ENCODE measurements at places on chromosomes 1 and 21.
A peak's percentile ranks its signal among the peaks of the same experiment; 100 is the strongest.

GRCh38 chr1:155297384-155297783, 3.9 kb downstream of the PKLR start:
- no peak for DNase-seq

DNA sequence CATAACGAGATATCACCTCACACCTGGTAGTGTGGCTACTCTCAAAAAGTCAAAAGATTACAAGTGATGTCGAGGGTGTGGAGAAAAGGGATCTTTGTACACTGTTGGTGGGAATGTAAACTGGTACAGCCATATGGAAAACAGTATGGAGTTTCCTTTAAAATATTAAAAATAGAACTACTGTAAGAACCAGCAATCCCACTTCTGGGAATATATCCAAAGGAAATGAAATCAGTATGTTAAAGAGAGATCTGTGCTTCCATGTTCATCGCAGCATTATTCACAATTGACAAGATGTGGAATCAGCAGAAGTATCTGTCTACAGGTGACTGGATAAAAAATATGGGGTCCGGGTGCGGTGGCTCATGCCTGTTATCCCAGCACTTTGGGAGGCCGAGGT, 7.6 kb upstream of the PIK3C2B start:
- no peak for DNase-seq

- DNase-seq: no peak
Measured at GRCh38 chr1:156804026-156804425, 12.6 kb downstream of the SH2D2A start.

DNA sequence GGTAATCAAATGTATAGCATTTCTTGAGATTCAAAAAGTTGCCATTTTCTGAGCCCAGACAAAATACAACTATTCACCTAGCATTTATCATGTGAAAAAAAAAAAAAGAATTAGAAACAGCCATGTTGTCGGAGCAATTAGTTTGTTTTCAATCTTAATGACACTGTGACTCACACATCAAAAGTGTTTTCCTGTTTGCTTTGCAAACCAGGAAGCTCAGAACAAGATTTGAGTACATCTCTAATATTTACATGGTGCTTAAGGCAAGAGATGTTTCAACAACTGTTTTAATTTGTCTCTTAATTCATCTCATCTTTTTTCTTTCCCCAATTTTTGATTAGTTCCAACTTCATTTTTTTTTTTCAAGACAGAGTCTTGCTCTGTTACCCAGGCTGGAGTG, 62.5 kb upstream of the CAPZB start:
- no peak for DNase-seq

GRCh38 chr1:243487649-243488227, 231.9 kb downstream of the SDCCAG8 start:
- no peak for DNase-seq

DNA sequence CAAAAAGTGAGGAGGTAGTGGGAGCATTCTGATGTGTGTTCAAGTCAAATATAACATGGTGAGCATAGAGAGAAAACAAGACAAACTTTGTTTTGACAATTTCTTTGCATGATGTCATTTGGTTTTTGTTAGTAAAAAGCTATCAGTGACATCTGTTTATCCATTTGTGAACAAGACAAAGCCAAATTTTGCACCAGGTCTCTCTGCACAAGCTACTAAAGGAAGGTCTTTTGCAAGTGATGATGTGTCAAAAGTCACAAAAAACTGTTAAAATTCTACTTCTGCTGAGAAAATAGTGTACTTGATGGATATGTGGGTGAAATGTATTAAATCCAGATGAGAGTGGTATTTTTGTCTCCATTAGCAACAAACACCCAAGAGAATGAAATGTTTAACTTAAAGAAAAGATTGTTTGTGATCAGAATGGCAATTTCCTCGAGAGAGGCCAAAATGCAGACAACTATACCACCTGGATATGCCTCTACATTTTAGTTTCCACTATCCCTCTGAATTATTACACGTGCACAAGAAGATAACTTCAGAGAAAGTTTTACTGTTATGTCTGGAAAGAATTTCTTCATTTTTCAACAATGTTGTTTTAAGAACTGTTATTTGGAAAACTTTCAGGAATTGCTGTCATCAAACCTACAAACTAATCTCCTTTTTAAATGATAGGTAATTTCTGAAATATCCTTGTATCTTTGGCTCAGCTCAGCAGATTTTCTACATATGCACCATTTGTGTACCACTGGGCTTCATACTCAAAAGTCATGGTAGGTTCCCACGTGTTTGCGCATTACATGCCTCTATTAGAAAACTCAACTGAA, 807.4 kb upstream of the ADGRL2 start:
- no peak for DNase-seq

DNA sequence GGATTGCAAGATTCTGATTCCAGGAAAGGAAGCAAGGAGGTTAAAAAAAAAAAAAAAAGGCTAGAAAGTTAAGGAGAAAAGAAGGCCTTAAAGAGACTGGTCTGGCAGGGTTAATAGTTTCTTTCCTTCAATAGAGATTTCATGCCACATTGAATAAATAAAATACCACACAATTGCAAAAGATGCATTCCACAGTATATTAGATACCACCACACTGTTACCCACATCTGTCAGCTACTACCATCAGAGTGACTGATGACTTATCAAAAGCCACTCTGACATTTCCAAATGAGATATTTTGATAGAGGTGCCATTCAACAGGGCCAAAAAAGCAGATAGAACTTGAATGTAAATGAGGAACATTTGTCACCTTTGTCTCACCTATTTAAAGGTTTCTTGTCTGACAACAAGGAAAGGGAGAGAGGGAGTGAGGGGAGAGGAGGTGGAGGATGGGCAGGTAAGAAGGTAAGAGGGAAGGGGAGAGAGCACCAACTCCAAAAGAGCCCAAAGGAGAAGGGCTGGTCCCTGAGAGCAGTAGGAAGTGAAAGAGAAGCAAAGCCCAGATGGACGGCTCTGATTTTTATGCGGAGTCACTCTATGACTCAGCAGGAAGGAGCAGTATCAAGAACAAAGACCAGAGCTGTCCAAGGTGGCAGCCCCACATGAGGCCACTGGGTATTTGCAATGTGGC, 38.3 kb downstream of the LRRN2 start:
- peak; percentile 73 for DNase-seq

DNA sequence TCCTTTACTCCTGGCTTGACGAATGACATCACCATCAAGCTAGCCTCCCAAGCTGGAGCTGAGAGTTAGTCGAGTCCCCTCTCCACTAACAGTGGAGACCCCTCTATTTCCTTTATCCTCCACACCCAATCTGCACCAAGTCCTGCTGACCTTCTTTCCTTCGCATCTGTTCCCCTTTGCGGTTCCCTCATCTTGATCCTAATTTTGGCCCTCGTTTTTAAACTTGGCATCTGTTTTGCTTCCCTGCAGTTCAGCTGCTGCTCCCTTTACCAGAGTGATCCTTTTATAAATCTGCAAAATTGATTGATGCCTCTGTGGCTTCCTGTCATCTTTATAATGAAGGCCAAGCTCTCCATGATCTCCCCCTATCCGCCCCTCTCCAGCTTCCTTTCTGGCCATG, 49.0 kb upstream of the TSPAN2 start:
- no peak for DNase-seq
